Activated naive CD4-positive, alpha-beta T cell treated with anti-CD3 and anti-CD28 coated beads for 36 hours (primary cell): ENCODE measurements at places on chromosomes 2 and 18. TPM values are rescaled to one million over a fixed set of nuclear protein-coding genes. Genes with fewer than 3 reads are reported as not detected.

GRCh38 chr2:25614711-25615110 lies 58.7 kb downstream of the DTNB start:
- DNase-seq, result no peak

The POTEI gene
- not detected for total RNA-seq

The REV1 gene
- total RNA-seq, result 29.6 TPM

GRCh38 chr18:11392980-11393885 lies 216.2 kb upstream of the SLC35G4 start:
- DNase-seq, result no peak

DNA sequence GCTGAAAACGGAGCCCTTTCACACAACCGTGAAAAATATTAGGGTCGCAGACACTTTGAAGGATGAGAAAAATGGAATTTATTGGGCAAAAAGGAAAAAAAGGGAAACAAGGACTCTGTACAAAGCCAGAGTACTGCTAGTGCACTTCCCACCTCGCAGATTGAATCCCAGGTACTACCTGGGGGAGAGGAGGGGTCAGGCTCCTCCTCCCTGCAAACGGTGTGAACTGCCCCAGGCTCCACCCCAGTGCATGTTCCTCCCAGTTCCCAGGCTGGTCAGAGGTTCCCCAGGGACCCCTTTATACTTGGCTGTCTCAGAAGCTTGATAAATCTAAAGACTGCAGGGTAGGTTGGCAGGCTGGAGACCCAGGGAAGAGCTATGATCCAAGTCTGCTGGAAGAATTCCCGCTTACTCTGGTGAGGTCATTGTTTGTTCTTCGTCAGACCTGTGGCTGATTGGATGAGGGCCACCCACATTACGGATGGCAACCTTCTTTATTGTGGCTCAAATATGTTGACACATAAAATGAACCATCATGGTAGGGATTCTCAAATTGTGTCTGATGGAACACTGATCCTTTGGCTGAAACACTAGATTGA lies 290.4 kb upstream of the POU3F3 start:
- DNase-seq, result no peak
